T-helper 2 cell treated with Interferon-gamma antibody and Interleukin-4, amounts not matched to agents 5 μg/mL and 100 μg/mL, for 36 hours (primary cell): ENCODE measurements at places on chromosomes 3 and 15.

GRCh38 chr15:31345606-31346366 lies 19.2 kb downstream of the KLF13 start:
- DNase-seq: no peak

GRCh38 chr3:105140899-105141367 lies 225.8 kb upstream of the ALCAM start:
- no peak for DNase-seq

DNA sequence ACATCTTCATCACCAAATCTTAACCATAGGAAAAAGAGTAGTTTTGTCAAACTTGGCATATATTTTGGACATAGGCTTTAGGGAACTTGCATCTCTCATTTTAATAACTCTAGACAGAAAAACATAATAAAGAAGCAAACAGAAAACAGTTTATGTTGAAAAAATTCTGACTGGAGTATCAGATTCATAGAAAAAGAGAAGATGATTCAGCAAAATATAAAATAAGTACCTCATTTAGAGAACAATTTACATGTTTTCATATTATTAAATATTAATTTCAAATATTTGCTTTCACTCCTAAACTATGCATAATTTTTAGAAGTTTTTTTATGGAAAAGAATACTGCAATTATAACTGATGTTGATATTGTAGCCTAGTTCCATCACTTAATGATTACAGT lies 12.5 kb downstream of the SATB1 start:
- DNase-seq: no peak

GRCh38 chr3:48693826-48694225 lies 8.1 kb upstream of the NCKIPSD start:
- no peak for DNase-seq

DNA sequence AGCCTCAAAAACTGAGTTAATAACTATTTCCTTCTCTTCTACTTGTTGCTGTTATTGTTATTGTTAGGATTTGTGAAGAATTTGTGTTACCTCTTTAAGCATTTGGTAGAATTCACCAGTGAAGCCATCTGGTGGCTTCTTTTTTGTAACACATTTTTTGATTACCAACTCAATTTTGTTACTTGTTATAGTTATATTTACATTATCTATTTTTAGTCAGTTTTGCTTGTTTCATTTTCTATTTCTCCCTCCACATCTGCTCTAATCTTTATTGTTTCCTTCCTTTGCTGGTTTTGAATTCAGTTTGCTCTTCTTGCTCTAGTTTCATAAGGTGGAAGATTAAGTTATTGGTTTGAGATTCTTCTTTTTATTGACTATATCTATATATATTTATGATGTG lies 3.7 kb upstream of the SLC9C1 start:
- no peak for DNase-seq

DNA sequence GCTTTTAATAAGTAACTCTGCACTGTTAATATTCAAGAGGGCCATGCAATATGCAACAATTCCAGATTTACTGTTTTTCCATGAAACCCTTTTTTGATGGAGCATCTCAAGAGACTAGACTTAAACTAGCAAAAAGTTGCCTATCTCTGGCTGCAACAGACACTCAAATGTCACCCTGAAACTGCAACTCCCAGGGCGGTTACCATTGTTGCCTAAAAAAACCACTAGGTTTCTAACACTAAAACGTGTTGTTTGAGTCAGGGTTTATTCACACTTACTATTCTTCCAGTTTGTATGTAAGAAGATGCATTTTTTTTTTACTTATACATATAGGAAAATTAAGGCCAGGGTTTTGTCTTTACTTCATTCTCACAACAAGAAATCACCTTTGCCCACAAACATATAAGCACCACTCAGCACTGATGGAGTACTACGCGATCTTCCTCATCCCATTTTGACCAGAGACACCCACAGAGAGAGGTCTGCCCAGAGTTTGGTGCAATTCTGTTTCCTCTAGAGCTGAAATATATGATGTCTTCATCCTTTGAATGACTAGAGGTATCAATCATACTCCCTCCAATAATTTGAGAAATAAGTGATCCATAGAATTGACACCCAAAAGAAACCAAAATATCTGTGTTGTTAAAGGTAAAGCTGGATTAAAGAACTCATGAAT lies 124.0 kb upstream of the SNTN start:
- DNase-seq: no peak

DNA sequence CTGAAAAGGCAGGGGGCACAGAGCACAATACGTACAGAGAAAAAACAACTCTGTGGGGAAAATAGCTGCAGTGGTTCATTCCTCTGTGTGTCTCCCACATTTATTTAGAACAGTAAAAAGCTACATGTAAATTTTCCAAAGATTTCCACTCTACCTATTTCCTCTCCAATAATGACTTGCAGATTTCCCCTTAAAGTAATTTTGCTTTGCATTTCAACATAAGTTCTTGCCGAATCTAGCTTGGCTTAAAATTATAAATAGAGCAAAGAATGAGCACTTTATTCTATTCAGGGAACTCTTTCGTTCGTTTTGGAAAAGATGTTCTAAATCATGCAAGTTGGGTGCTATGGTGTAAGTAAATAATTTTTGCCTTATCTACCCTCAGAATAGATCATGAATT lies 58.2 kb upstream of the NR2E3 start:
- DNase-seq: no peak

DNA sequence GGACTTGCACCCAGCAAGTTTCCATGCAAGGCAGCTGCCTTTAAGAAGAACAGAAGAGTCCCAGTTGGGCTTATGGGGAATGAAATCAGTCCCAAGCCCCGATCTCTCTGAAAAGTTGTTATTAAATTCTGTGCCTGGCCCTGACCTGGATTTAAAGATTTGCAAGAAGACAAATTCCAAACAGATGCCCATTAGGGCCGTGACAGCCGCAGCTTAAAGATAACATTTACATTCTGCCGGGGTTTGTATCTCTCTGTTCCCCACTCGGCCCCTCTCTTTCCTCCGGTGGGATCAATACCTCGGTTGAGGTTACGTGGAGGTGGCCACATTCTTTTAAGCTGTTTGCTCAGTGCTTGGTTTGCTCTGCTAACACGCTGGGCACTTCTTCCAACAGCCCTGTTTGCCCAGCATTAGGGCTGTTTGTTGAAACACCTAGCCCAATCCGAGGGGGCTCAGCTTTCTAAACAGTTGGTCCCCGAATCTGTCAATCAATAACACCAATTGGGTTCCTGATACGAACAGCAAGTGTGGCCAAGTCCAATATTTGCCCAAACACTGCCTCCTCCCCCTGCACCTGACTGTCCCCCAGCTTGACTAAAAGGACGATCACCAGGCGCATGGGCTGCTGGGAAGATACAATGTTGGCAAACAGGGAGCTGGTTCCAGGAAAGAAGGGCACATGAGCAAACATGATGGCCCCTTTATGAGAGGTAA lies 108.6 kb downstream of the RPLP1 start:
- no peak for DNase-seq

DNA sequence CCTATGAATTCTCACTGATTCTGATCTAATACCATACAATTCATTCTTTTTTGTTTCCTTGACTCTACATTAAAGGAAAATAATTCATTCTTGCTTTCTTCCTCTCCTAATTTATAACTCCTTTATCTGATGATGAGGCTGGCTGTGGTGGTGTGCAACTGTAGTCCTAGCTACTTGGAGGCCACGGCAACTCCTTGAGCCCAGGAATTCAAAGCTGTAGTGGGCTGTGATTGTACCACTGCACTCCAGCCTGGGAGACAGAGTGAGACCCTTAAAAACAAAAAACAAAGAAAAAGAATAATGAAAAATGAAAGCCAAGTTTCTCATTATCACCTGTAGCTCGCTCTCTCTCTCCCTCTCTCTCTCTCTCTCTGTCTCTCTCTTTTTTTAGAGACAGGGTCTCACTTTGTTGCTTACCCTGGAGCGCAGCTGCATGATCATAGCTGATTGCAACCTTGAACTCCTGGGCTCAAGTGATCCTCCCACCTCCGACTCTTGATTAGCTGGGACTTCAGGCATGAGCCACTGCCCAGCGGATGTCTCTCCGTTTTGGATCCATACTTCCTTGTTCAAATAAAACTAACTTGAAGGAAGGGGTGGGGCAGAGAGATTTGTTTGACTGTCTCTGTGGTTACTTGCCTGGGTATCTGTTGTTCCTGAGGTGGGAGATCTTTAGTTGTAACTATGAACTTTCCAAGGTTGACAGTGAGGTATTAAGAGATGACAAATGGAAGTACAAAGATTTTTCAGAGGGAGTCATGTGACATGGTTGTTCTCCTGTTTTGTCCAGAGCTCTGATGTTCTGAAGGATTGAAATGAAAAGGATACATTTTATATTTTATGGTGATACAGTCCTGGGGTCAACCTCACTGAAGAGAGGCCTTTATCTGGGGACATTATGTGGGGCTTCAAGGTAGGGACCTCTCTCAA lies 46.9 kb downstream of the STARD9 start:
- no peak for DNase-seq

GRCh38 chr15:61018953-61019352 lies 210.1 kb downstream of the RORA start:
- no peak for DNase-seq

DNA sequence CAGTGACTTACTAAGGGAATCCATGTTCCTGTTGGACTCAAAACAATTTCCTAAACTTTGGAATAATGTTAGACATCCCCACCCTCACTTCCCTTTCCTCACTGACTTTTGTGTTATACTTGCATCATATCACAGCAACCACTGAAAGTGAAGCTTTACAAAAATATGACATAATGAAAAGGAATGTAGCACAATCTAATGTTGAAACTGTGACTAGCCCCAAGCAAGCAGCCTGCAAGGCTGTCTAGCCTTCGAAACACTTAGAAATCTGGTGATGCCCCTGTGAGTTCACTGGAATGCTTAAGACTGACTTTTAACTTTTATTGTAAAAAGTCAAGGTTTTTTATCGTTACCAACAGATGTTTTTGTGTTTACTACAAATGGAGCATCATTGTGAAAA lies 203.7 kb upstream of the ZNF385D start:
- DNase-seq: no peak

DNA sequence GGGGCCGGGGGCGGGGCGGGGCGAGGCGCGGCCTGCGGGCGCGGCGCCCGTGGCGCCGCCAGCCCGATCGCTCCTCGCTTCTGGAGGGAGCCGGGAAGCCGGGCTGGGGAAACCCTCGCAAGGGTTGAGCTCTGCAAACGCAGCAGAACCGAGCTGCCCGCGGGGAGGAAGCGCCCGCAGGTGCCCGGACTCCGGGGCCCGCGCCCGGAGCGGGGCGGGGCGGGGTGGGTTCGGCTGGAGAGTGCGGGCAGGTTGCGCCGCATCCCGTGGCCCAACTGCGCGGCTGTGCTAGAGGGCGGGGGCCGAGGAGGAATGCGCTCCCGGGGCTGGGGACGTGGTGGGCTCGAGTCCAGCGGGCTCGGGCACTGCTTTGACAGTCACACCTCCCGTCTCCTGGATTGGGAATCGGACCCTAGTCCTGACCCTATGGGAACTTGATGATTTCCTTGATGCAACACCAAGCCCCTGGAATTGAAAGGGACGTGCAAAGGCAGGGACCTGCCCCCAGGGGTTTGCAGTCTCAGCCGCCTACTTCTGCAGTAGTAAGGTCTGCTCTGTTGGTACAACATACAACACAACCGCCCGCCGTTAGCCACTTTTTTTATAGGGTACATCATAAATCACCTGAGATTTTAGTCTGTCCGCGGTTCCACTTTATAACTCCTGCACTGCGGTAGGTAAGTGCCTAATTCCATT lies 34.3 kb downstream of the ZBTB38 start:
- DNase-seq: peak; percentile 31

DNA sequence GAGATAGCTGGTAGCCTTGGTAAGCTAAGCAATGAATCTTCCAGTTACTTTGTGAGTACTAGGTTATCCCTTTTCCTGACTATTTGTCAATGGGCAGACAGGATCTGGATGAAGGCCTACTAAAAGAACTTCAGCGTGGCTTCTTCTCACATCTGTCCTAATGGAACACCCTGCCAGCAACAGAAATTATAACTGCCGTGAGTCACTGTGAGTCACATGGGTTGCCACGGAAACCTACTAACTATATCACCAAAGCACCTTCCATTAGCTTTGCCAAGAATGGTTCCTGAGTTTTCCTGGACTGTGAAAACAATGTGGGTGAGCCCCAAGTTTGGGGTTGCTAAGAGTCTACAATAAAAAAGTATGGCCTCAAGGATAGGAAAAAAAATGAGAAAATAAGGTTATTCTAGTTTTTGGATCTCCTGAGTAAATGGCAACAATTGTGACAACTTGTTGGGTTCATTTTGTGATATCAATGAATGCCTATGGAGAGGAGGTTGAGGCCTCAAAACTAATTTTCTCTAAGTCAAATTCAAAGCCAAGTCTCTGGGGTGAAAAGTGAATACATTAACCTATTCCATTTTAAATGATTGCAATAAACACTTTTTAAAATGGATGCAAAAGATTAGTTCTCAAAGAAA lies 195.1 kb upstream of the ICE2 start:
- DNase-seq: peak; percentile 18

DNA sequence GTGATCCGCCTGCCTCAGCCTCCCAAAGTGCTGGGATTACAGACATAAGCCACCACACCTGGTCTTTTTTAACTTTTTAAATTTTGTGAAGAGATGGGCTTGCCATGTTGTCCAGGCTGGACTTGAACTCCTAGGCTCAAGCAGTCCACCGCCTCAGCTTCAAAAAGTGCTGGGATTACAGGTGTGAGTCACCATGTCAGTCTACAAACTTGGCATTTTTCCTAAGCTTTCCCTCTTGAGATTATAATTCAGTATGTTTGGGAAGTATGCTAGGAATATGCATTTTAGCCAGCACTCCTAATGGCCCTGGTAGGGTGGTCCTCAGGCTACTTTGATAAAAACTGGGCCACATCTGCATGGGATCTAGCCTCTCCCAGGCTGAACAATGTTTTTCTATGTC lies 4.4 kb downstream of the WDR73 start:
- no peak for DNase-seq

- no peak for DNase-seq
Measured at GRCh38 chr3:42012383-42012934, 50.6 kb upstream of the ULK4 start.

GRCh38 chr3:123331006-123331405 lies 117.9 kb downstream of the ADCY5 start:
- no peak for DNase-seq

GRCh38 chr3:171809861-171810628 lies at the start of gene PLD1:
Gene PLD1 (minus strand): TSS chr3:171810483. CDS start chr3:171738051, 72,432 bp downstream.
- peak; percentile 63 for DNase-seq

GRCh38 chr15:74208901-74209559 lies 6.4 kb upstream of the STRA6 start:
- no peak for DNase-seq

GRCh38 chr15:58139276-58139988 lies 1.3 kb downstream of the AQP9 start:
- DNase-seq: no peak

- DNase-seq: no peak
Measured at GRCh38 chr3:186540835-186541226, 3.3 kb downstream of the CRYGS start.

DNA sequence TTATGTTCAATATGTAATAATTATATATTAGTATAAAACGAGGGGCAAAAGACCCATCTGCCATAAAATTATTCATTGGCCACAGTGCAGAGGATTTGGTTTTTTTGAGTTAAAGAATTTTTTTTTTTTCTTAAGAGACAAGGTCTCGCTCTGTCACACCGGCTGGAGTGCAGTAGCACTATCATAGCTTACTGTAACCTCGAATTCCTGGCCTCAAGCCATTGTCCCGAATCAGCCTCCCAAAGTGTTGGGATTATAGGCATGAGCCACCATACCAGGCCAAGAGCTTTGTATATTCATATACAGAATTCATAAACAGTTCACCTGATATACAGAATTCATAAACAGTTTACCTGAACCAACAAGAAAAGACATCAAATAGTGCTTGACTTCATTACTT lies 20.2 kb upstream of the LRRFIP2 start:
- DNase-seq: no peak

- DNase-seq: no peak
Measured at GRCh38 chr3:134536781-134537180, 50.9 kb downstream of the CEP63 start.
